Endothelial cell of coronary artery (primary cell): ENCODE measurements at places on chromosomes 5 and 9. TPM values are rescaled to one million over a fixed set of nuclear protein-coding genes. Genes with fewer than 3 reads are reported as not detected.

Gene ZNF462
- total RNA-seq = 5.2 and 12.4 TPM in 2 replicates

Gene STK32A
- under 0.01 and 0.38 TPM in 2 replicates for total RNA-seq

Gene DNM1
- total RNA-seq = 0.27 and 2.9 TPM in 2 replicates

Gene NOP16
- total RNA-seq = 27.9 and 42.7 TPM in 2 replicates

Gene QRFP
- not detected in 2 replicates for total RNA-seq

Gene PCDHGA4
- 2.6 and 5.0 TPM in 2 replicates for total RNA-seq

Gene KCNIP1
- not detected in 2 replicates for total RNA-seq

Gene PCA3
- total RNA-seq = 0.28 and 0.90 TPM in 2 replicates

Gene TTLL11
- total RNA-seq = 2.7 and 4.8 TPM in 2 replicates

Gene PLPP7
- total RNA-seq = 0.90 and 3.3 TPM in 2 replicates

Gene IFNA2
- total RNA-seq = not detected in 2 replicates

Gene MEIKIN
- total RNA-seq = not detected in 2 replicates

Gene ELOVL7
- under 0.01 TPM in 2 replicates for total RNA-seq

Gene AGTPBP1
- total RNA-seq = 22.4 and 23.4 TPM in 2 replicates

Gene MSX2
- total RNA-seq = 0.09 and 0.28 TPM in 2 replicates

Gene CDC20B
- not detected in 2 replicates for total RNA-seq

Gene CCDC192
- not detected in 2 replicates for total RNA-seq

Gene ANXA6
- 359 and 397 TPM in 2 replicates for total RNA-seq

Gene SLC34A1
- not detected in 2 replicates for total RNA-seq

Gene ABO
- not detected in 2 replicates for total RNA-seq

Gene OR1N2
- not detected in 2 replicates for total RNA-seq

Gene PCDHA1
- under 0.01 TPM in 1 of 2 replicates, not detected in the other for total RNA-seq

Gene NKD2
- total RNA-seq = not detected in 2 replicates

Gene RFESD
- 1.3 and 1.7 TPM in 2 replicates for total RNA-seq

Gene NR6A1
- 0.36 and 0.38 TPM in 2 replicates for total RNA-seq

Gene FAM153A
- total RNA-seq = 0.28 TPM in 1 of 2 replicates, not detected in the other

Gene TLX3
- total RNA-seq = not detected in 2 replicates

Gene PHYHD1
- total RNA-seq = 0.27 and 0.75 TPM in 2 replicates

Gene GABBR2
- total RNA-seq = 9.0 and 21.6 TPM in 2 replicates

Gene FGF18
- total RNA-seq = 0.09 TPM in 1 of 2 replicates, not detected in the other

Gene TMC1
- 2.1 and 5.8 TPM in 2 replicates for total RNA-seq

Gene FOXD1
- total RNA-seq = 0.09 and 0.38 TPM in 2 replicates

Gene PCDHA12
- 0.09 and 0.19 TPM in 2 replicates for total RNA-seq

Gene S1PR3
- total RNA-seq = 8.5 and 72.5 TPM in 2 replicates

Gene PROB1
- total RNA-seq = 0.72 and 1.2 TPM in 2 replicates

Gene CFAP77
- 0.09 TPM in 1 of 2 replicates, not detected in the other for total RNA-seq

Gene HBEGF
- total RNA-seq = 17.5 and 21.1 TPM in 2 replicates

Gene CCDC171
- 0.56 and 0.81 TPM in 2 replicates for total RNA-seq

Gene GABRA6
- not detected in 2 replicates for total RNA-seq

Gene JADE2
- total RNA-seq = 20.3 and 40.6 TPM in 2 replicates

Gene IL33
- 39.9 and 138 TPM in 2 replicates for total RNA-seq

Gene CCL21
- not detected in 2 replicates for total RNA-seq
